ENCODE measurements at places on chromosomes 3 and 15. TPM values are rescaled to one million over a fixed set of nuclear protein-coding genes. Genes with fewer than 3 reads are reported as not detected.

GRCh38 chr3:97138914-97139541 is 324.6 kb downstream of the EPHA6 start:
- H3K4me3 ChIP-seq, result no peak overlapping the region
- H3K27me3 ChIP-seq, result no peaks in the 10 kb centered on the region
- no peaks in the 10 kb centered on the region for H3K4me1 ChIP-seq
- no peak overlapping the region for H3K27ac ChIP-seq
- H3K36me3 ChIP-seq, result no peaks in the 10 kb centered on the region

GRCh38 chr15:29278436-29279105 is 8.9 kb upstream of the NSMCE3 start:
- DNase-seq, result no peak
- no peaks in the 10 kb centered on the region for H3K4me1 ChIP-seq
- no peaks in the 10 kb centered on the region for H3K27me3 ChIP-seq
- no peaks in the 10 kb centered on the region for H3K36me3 ChIP-seq
- no peak overlapping the region for H3K4me3 ChIP-seq

GRCh38 chr3:51955893-51956770 is 951 bp downstream of the GPR62 start:
- peak overlapping the region; percentile 29 for H3K4me3 ChIP-seq
- H3K4me1 ChIP-seq, result peaks cover 8% of the 10 kb centered on the region
- DNase-seq, result peak; percentile 63
- peak overlapping the region; percentile 69 for H3K27ac ChIP-seq
- no peaks in the 10 kb centered on the region for H3K36me3 ChIP-seq
- H3K27me3 ChIP-seq, result no peaks in the 10 kb centered on the region

Gene CRABP1
- not detected for total RNA-seq

Gene CCDC33
- total RNA-seq, result not detected

Gene IGSF10
- not detected for total RNA-seq

Gene ITGA11
- 11.0 TPM for total RNA-seq

Gene PPP1R14D
- total RNA-seq, result not detected
